ENCODE measurements at places on chromosomes 4 and X.

DNA sequence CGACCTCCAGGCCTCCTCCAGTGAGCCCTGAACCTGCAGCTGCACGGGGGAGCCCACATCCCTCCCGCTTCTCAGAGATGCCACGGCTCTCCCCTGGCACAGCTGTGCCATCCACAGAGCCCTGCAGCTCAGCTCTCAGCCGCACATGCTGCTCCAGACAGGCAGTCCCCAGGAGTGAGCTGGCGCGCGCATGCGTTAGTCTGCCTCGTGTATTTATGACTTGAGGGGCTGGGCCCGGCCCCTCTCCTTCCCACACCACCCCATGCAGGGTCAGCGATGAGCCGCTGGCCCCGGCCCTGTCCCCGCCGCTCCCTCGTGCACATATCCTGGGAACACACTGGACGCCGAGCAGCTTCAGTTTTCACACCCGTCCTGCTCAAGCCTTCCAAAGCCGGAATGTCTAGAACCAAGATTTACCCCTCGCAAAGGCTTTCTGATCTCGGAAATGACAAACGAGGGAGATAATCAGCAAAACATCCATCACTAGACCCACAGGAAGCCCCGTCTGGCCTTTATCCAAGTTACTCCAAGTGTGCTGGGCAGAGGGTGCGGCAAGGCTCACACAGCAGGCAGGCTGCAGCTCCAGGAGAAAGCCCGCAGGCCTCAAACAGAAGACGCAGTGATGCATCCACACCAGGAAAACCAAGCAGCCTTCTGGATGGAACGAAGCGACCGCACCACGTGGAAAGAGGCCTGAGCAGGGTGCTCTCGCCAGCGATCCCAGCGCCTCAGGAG lies 24.3 kb downstream of the GAK start:
- no peak for DNase-seq

DNA sequence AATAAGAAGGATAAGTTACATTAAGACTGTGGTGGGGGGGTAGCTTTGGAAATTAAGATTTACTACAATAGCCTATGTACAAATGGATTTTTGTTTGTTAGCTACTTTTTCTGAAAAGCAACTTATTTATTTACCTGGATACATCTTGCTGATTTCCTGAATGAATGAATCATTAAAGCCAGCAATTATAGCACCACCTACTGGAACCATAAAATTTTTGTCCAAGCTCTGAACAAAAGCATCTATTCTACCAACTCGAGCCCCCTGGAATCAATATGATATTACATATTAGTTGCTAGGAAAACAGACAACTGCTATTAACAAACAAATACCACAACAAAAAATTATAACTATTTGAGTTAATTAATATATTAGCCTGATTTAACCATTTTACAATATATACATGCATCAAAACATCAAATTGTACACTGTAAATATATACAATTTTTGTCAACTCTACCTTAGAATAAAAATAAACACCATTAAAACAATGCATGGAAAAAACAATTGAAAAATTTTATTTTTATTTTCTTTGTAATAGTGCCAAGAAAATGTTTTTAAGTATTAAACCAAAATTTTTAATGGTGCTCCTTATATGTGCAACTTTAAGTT lies 15.3 kb downstream of the SEPSECS start:
- no peak for DNase-seq

- DNase-seq: no peak
These were observed 702.3 kb downstream of the TRIML1 start for GRCh38 chr4:188841523-188841922.

DNA sequence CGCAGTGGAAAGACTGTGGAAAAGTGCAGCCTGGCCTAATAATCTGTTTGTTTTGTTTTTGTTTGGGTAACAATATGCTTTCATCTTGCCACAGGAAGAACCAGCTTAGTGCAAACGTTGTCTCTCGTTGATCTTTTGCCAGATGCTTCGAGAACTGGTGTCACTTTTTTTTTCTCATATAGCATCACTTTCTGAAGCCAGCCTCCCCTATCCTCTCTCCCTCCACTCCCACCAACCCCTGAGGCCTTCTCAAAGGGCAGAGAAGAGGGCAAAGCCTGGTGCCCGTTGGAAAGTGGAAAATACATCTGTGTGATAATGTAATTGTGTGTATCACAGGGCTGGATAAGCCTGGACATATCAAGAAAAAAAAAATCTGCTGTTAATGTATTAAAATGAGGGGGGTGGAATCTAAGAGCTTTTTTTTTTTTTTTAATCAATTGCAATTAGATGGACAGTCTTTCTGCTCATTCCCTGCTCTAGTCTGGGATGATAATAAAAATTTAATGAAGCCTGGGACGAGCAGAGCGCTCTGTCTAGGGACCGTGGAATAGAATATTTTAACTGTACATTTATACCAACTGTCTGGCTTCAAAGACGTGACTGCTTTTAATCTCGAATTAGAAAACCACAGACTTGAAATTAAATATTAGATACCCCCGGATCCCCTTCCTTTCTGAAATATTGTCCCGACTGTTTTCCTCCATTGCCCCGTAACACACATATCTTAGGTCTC lies 8.1 kb downstream of the POU4F2 start:
- no peak for DNase-seq

GRCh38 chr4:88014386-88014905 lies 7.0 kb downstream of the PKD2 start:
- DNase-seq: no peak

GRCh38 chr4:158850800-158851644 lies 82.2 kb downstream of the FNIP2 start:
- no peak for DNase-seq
